Stimulated activated CD4-positive, alpha-beta T cell treated with anti-CD3 and anti-CD28 coated beads, Interleukin-4, amount 100 ng/mL, for 4 hours (primary cell): ENCODE measurements at places on chromosomes 11 and 22.
A peak's percentile ranks its signal among the peaks of the same experiment; 100 is the strongest.

DNA sequence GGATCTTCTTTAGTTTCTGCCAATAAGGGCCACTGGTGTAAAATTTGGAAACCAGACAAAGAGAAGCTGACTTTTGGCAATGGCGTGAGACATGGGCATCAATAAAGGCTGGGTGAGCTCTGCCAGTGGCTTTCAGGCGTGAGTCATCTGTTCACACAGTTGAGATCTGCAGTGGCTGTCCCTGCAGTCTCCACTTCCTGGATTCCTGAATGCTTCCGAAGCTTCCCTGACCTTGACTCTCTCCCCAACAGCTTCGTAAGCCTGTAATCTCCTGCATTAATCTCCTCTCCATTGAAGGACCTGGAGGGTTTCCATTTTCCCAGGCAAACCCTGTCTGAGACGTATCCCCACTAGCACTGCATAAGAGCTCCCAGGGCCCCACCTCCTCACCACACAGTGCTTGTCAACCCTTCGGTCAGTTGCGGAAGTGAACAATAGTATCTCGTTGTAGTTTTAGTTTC is 574.7 kb downstream of the TBC1D22A start:
- DNase-seq, result no peak

- DNase-seq, result peak; percentile 4
These were observed 69.7 kb upstream of the BMAL1 start for GRCh38 chr11:13207665-13208594.

GRCh38 chr22:24426851-24427499 is 424 bp upstream of the ADORA2A start:
- DNase-seq, result no peak

- DNase-seq, result no peak
These were observed 78.8 kb upstream of the TOP3B start for GRCh38 chr22:22061085-22062077.

GRCh38 chr11:2528301-2529050 is 83.7 kb downstream of the KCNQ1 start:
- no peak for DNase-seq

DNA sequence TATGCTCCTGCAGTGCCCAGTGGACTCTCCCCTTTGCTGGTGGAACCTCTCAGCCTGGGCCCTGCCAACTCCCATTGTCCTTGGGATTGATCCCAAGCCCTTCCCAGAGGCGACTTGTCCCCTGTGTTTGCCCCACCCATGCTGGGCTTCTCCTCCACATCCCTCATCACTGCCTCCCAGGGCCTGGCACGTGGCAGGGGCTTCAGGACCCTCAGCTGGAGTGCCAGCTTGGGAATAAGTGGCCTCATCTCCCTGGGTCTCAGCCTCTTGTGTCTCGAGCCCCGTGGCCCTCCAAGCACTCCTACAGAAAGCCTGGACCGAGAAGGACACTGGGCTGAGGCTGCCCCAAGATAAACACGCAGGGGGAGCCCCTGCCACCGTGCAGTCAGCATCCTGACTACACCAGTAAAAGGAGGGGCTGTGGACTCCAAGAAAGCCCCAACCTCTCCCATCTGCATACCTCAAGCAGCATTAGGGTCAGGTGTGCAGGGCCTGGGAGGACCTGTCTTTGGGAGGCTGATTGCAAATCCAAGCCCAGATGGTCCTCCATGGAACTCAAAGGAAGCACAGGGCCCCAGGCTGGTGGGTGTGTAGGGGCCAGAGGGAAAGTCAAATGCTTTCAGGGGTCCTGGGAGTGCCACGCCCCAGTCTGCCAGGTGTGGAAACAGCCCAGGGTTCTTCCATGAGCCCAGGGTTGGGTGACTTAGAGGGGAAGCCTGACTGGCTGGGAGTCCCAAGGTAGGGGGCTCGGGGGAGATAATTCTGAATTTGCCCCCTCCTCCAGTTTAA is 9.5 kb upstream of the GNAZ start:
- no peak for DNase-seq
